ENCODE measurements at places on chromosomes 7 and 10.
A peak's percentile ranks its signal among the peaks of the same experiment; 100 is the strongest.

- no peak for DNase-seq
These were observed 4.4 kb downstream of the IFIT3 start for GRCh38 chr10:89332123-89332633.

GRCh38 chr10:73647875-73648651 is 6.8 kb upstream of the MYOZ1 start:
- no peak for DNase-seq

DNA sequence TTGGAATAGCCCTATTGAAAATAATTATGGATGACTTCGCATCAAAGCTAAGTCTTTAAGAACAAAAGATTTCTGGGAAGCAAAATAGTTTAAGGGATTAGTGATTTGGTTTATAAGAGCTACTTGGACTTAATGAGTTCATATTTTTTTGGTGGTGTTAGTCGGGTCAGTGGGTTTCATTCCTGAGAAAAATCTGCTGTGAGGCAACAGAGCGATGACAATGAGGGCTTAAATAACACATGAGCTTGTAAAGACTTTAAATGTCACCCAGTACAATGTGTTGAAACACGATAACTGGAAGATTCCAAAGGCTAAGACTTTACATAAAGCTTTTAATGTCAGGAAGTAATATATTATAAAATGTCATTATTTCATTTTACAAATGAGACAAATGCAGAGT is 178.8 kb downstream of the ARL4A start:
- DNase-seq, result no peak

- DNase-seq, result no peak
These were observed 7.4 kb upstream of the MAPK8 start for GRCh38 chr10:48299066-48299465.

DNA sequence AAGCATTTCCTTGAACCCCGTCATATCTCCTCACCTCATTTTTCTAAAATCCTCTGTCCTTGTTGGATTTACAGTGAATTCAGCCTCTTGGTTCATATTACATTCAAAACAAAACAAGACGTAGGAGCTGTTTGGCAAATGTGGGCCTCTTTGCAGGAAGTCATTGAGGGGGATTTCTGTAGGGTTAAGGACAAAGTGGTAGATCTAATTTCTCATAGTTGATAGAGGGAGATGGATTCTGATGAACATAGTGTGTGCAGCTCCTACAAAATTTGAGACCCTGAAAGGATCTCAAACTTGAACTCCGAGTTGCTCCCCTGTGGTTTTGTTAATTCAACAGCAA is 682 bp downstream of the TBXAS1 start:
- DNase-seq, result no peak

GRCh38 chr10:87837445-87837844 is 19.4 kb upstream of the ATAD1 start:
- DNase-seq, result no peak

DNA sequence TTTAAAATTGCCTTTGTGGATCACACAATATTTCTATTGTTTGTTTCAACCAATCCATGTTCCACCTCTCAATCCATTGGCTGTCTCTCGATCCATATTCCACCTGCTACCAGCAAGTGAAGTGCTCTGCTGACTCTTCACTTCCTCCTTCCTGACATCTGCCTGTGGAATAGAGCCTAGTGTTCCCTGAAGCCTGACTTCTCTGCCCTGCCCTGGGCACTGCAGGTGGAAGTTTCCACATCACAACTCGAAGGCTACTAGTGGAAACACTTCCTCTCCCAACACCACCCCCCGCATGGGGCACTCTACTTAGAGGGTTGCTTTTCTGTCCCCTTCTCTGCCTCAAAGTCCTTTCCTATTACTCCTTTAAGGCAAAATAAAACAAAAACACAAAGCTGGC is 563.8 kb upstream of the IGFBP3 start:
- no peak for DNase-seq

- DNase-seq, result peak; percentile 32
These were observed 25.2 kb downstream of the SMNDC1 start for GRCh38 chr10:110279407-110279986.

DNA sequence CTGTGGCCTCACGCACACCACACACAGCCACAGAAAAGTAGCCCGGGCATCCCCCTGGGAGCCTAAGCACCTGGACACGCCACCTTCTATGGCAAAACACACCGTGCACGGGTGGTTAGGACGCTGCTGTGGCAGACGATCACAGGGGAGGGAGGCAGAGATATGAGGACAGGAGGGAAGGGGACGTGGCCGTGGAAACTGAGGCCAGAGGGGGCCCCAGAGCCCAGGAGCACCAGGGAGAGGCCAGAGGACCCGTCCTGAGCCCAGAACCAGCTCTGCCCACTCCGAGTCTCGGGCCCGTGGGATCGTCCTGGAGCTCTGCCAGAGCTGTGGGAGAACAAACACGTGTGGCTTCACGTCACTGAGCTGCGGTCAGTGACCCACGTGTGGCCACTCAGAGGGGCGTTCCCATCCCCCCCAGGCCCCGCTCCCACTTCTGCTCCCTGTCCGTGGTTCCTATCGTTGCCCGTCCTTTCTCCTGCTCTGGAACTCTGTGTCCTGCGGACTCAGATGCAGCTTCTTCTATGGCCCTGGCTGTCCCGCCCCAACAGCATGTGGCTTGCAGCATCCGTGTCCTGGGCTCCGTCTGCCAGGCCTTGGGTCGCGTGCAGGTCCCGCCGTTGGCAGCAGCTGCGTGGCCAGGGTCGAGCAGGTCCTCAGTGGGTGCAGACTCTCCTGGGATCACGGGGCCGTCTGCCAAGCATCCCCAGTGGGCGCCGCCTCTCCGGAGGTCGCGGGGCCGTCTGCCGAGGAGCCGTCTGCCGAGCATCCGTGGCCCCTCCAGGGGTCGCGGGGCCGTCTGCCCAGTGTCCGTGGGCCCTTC is 31.0 kb downstream of the GET4 start:
- DNase-seq, result no peak

DNA sequence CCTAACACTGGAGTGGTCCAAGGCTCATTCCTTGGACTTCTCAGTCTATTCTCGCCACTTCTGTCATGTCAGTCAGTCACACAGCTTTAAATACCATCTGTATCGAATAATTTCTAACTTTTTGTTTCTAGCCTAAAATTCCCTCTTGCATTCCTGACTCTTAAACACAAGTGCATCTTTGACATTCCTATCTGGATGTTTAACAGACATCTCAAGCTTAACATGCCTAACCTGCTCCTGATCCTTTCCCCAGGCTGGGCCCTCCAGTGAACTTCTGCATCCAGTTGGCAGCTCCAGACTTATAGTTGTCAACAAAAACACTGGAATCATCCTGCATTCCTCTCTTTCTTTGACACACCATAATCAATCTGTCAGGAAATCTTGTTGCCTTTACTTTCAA is 4.5 kb upstream of the ABCB4 start:
- no peak for DNase-seq

DNA sequence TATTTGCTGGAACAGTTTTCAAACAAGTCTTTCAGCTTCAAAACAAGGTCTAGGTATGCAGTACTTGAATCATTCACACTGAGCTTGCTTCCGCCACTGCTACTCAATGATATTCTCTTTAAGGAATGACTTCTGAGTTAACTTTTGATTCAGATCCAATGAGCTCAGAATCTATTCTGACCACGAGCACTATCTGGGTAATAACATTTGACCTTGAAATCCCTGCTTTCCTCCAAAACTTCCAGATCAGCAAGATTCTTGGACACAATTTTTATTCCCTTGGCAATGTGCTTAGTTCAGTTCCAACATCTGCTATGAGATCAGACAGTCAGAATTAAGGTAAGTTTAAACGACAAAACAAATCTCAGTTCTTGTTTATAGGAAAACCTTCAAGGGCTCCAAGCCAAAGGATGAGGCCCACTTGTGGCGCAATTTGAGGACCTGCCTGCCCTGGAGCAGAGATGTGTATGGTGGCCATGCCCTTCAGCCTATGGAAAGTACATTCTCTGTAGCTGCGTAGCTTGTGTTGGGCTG is 87.2 kb downstream of the RNF216 start:
- no peak for DNase-seq

DNA sequence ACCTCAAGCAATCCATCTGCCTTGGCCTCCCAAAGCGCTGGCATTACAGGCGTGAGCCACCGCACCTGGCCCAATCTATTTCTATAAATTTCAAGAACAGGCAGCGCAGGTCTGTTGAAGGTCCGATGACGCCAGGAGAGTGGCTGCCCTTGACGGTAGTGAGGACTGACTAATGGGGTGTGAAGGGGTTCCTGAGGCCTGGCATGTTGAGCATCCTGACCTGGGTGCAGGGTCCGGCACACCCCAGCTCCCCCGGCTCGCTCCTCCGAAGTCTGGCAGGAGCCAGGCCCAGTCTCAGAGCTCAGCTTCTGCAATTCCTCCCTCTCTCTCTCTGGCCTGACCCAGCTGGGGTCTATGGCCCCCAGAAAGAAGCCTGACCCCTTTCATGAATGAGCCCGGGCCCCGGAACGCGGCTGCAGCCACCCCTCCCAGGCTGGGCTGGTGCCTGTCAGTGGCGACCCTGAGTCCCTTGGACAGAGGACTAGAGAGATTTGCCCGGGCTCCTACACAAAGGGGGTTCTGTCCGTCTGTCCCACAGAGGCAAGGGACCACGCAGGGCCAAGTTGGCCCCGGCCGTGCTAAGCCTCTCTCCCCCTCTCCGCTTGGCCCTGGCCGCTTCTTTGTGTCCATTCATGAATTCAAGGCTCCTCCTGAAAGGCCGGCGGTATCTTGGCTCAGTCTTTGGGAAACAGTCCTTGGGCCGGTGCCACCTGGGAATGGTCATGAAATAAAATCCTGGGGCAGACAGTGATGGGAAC is 18.8 kb downstream of the MMD2 start:
- no peak for DNase-seq

DNA sequence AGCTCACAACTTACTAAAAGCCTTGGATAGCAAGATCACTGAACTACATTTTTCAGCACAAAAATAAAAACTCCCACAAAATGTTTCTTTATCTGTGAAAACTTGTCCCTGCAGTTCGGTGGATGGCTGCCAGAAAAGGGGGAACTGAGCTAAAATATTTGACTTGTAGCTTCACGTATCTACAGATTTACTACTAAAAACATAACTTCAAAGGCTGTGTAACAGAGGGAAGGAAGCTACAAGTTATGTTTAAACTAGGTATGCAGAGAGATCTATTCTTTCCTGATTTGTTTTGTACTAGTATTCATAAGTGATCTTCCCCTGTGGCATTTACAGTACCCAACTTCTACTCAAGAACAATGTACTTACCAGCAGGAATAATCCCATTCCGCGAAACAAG is 25.1 kb downstream of the SGCE start:
- no peak for DNase-seq

DNA sequence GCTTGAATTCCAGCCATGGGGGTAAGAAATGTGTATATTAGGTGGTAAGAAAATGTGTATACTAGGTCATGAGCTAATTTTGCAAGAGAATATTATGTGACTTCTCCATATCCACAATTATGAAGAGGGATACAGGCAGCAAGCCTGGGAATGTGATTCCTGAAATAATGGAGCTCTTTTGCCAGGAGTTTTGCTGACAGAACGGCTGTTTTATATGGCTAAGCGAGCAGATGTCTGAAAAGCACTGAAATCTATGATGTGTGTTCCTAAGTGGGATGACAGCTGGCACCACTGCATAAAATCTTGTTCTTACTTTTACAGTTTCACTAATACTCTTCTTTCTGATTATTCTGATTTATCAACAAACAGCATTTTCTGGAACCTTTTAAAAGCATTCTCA is 386.0 kb upstream of the HPS1 start:
- no peak for DNase-seq

GRCh38 chr7:47596502-47597202 is 14.7 kb upstream of the TNS3 start:
- DNase-seq, result no peak

GRCh38 chr7:66467887-66468286 is 160.8 kb upstream of the KCTD7 start:
- DNase-seq, result no peak

DNA sequence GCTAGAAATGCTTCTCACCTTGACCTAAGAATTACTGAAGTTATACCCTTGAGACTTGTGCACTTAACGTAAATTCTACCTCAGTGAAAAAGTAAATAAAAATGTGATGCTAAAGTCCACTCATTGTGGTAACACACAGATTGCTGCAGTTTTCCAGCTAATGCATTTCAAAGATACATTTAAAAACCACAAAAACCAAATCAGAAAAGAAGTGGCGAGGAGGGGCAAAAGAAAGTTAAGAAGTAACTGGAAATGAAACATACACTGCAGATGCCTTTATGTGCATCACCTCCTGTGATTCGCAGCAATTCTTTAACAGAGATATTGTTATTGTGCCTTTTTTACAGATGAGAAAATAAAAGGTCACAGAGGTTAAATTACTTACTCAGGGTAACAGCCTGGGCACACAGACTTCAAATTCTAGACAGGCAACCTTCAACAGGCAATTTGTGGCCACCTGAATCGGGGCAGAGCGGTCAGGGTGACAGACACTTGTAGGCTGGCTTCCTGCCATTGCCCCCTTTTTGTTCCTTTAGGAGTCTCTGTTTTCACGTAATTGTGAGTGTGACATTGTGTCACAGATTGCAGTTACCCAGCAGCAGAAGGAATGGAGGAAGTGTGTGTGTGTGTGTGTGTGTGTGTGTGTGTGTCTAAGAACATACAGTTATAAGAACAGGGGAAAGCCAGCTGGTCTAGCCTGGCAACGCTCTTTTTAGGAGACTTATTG is 1.9 kb downstream of the WIPF3 start:
- no peak for DNase-seq

GRCh38 chr10:16949816-16950215 is 132.6 kb upstream of the RSU1 start:
- no peak for DNase-seq

- DNase-seq, result no peak
These were observed 6.0 kb downstream of the OR6B1 start for GRCh38 chr7:144006029-144006691.

DNA sequence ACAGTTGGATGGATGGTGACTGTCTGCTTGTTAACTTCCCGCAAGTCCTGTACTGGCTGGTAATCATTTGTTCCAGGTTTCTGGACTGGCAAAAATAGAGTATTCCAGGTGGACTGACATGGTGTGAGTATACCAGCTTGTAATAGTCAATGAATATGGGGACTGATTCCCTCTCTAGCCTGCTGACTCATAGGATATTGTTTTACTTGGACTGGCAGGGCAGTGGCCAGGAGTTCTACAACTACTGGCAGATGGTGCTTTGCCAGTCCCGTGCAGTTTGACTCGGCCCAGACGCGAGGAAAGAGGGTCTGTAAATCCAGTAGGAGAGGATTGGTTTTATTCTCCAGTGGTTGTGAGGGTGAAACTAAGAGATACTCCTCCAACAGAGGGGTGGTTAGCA is 78.0 kb downstream of the PRR15 start:
- no peak for DNase-seq

- DNase-seq, result no peak
These were observed 37.3 kb upstream of the SAMD9L start for GRCh38 chr7:93185303-93186027.

- DNase-seq, result no peak
These were observed 241.7 kb downstream of the TMEM26 start for GRCh38 chr10:61211468-61211867.

- DNase-seq, result no peak
These were observed 60.6 kb upstream of the AKR1E2 start for GRCh38 chr10:4765428-4765827.

- DNase-seq, result no peak
These were observed 818.8 kb downstream of the GATA3 start for GRCh38 chr10:8873310-8873709.
